ENCODE measurements at places on chromosomes 1 and 21.

- no peak for DNase-seq
These were observed 49.9 kb upstream of the GUCA2A start for GRCh38 chr1:42214447-42214871.

DNA sequence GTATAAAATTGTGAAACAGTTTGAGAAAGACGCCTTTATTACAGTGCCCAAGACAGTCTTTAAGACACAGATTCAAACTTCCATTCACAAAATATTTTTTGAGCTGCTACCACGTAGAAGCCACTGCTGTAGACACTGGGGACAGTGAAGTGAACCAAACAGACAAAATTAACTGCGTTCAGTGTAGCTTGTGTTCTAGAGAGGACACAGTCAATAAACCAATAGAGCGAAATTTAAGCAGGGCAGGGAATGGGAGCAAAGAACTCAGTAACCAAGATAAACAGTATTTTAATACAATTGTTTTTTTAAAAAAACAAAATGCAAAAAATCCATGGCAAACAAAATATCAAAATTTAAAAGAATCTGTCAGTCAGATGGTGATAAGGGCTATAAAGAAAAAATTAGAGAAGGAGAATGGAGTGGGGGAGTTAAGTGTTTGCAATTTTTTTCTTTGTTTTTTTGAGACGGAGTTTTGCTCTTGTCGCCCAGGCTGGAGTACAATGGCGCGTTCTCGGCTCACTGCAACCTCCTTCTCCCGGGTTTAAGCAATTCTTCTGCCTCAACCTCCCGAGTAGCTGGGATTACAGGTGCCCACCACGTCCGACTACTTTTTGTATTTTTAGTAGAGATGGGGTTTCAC lies 719 bp upstream of the PARS2 start:
- DNase-seq: no peak

DNA sequence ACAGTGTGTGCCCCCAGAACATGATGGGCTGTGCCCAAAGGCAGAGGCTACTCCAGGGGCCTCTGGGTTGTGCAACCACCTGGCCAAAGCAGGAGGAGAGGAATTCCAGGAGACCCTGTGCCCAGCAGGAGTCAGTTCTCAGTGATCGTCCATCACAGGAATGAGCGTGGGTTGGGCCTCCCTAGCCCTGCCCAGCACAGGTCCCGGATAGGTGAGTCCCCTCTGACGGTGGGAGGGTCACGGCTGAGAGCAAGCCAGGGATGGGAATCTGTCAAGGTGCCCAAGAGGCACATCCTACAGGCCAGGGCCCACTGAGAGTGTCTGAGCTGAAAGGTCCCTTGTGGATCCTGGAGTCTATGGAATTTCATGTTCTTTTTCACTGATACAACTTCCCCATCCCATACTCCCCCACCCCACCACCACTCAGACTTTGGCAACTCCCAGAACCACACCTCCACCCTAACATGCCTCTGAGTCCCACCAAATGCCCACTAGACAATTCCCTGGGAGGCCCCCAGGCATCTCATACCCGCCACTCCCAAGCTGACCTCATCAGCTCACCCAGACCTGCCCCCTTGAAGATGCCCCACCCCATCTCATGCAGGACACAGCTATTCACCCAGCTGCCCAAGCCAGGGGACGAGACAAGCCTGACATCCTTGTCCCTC lies 3.1 kb downstream of the GJB4 start:
- DNase-seq: no peak

DNA sequence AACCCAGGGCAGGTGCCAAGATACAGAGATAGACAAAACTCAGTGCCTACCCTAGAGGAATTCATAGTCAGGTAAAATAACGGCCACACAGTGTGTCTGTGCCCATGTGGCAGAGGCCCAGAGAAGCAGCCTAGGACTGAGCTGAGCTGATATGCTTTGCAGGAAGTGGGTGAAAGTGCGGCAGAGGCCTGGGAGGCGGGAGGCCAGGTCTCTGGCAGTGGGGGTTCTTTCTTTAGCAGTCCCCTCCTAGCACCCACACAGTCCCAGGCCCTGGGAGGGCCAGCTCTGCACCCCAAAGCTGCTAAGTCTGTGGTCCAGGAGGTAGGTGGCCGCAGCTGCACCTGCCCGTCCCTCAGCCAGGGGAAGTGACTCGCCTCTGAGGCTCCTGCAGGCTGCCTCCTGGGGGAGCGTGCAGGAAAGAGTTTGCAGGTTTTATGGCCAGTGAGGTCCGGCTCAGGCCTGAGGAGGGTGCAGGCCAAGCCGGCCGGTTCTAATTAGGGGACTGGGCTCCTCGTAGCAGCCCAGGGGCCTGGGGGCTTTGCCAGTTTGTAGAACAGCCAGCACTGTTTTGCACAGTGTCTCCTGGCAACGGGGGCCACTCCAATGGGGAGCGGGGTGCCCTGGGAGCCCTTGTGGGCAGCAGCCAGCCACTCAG lies 107.9 kb downstream of the SPSB1 start:
- DNase-seq: peak; percentile 35

DNA sequence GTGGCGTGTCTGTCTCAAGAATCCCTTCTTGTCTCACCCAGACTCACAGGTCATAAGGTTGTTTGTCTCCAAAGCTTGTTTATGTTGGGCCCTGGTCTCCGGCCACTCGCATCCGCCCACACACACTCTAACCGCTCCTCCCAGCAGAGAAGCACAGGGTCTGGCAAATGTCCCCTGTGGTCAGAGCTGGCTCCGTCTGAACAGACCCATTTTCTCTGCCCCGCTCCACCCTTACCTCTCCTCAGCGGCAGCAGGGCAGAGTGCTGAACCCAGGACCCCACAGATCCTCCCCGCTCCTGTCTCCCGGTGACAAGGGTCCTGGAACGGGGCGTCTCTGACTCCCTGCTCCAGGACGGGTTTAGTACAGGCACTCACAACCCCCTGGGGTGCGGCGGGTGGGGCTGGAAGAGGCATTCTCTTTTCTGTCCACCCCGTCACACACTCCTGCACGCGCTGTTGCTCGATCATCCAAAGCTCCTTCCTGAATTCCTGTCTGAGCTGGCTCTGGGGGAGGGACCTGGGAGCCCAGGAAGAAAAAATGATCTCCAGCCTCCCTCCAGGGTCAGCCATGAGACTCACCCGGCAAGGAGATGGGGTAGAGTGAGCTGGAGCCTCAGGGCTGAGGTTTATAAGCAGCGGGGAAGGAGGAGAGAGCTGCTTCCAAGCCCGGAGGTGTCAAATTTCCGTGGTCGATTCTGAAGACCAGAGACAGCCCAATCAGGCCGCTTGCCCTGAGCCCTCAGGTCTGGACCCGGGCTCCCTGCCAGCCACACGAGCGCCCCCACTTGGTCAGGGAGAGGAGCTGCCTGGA lies at the start of gene S100A13:
S100A13 (minus strand) TSS at position 602 of the 811 bp plus-strand sequence. CDS start 1,033 bp downstream, outside the sequence.
- no peak for DNase-seq

DNA sequence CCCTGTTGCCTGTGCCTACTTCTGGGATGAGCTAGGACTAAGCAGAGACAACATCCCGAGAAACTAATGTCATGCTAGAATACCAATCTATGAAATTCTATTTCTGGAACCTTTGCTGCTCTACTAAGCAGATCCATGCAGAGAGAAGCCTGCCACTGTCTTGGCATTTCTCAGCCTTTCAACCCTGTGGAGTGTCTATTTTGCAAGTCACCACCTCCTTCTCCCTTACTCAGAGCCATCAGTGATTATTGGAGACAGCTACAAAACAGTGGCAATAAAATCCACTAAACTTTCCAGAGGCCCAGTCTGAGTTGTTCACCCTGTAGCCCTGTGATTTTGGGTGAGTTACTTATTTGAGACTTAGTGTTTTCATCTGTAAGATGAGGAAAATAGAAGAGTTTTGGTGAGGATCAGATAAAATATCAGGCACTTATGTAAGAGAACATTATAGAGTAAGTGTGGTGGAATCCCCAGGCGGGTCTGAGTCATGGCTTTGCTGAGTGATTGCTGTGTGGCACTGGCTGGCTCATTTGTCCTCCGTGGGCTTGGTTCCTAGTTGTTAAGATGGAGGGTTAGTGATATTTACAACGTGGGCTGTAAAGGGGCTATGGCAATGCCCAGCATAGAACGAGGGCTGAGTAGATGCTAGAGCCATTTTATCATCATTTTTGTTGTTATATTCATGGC lies 61.1 kb downstream of the FMN2 start:
- no peak for DNase-seq

GRCh38 chr1:55375617-55376258 lies 160.6 kb upstream of the USP24 start:
- peak; percentile 24 for DNase-seq

GRCh38 chr1:149986486-149987296 lies 23.8 kb downstream of the OTUD7B start:
- DNase-seq: no peak

- DNase-seq: no peak
These were observed 146.8 kb downstream of the LRIG2 start for GRCh38 chr1:113219828-113220227.

DNA sequence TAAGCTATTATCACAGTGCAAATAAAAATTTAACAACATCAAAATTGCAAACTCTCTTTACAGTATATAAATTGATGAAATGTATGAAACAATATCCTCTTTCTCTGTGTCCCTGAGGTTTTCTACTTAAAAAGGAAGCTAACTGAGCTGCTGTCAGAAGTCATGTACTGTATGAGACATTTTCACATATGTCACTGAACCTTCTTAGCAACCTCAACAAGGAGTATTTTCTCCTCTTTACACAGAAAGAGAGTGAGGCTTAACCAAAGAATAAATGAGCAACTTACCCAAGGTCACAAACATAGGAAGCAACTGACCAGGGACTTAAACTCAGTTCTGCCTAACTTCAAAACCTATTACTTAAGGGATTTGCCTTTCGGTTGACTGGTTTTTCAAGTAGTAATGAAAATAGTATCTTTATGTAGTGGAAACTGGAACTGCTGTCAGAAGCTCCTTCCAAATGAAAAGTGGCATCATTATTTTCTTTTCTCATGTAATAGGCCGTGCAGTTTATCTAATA lies 288.9 kb downstream of the LRRIQ3 start:
- no peak for DNase-seq

GRCh38 chr1:222801067-222801466 lies 13.8 kb upstream of the DISP1 start:
- DNase-seq: no peak

- no peak for DNase-seq
These were observed 283.9 kb downstream of the KCNT2 start for GRCh38 chr1:196324345-196324744.

DNA sequence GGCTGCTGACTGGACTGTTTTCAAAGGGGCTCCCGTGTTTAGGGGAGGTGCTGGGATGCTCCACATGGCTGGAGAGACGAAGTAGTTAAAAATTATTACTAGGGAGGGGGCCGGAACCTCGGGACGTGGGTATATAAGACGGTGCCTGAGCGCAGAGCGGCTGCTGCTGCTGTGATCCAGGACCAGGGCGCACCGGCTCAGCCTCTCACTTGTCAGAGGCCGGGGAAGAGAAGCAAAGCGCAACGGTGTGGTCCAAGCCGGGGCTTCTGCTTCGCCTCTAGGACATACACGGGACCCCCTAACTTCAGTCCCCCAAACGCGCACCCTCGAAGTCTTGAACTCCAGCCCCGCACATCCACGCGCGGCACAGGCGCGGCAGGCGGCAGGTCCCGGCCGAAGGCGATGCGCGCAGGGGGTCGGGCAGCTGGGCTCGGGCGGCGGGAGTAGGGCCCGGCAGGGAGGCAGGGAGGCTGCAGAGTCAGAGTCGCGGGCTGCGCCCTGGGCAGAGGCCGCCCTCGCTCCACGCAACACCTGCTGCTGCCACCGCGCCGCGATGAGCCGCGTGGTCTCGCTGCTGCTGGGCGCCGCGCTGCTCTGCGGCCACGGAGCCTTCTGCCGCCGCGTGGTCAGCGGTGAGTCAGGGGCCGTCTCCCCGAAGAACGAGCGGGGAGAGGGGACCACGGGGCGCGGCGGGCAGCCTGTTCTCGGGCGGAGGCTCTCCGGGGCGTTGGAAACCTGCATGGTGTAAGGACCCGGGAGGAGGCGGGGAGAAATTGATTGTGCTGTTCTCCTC lies at the start of gene CHODL:
CHODL (plus strand) TSS at position 163 of the 793 bp plus-strand sequence; CDS start at position 554, 391 bp downstream.
- DNase-seq: no peak

GRCh38 chr1:160136926-160137200 lies 14.5 kb upstream of the ATP1A4 start:
- no peak for DNase-seq

All from CD8-positive, alpha-beta T cell (primary cell).